Mammary epithelial cell (primary cell): ENCODE measurements at places on chromosomes 5 and 9. TPM values are rescaled to one million over a fixed set of nuclear protein-coding genes. Genes with fewer than 3 reads are reported as not detected.

Gene PCDHB14
- total RNA-seq, result 0.94 and 1.4 TPM in 2 replicates

Gene SCGB3A2
- total RNA-seq, result not detected in 2 replicates

Gene SOHLH1
- not detected for total RNA-seq

Gene ANKRD20A1
- total RNA-seq, result 0.82 TPM in 1 of 2 replicates, not detected in the other

Gene ZNF354B
- 14.3 and 15.0 TPM in 2 replicates for total RNA-seq

Gene CAPSL
- total RNA-seq, result not detected in 2 replicates

Gene ARL14EPL
- not detected for total RNA-seq

Gene FBLL1
- 1.1 TPM in 1 of 2 replicates, not detected in the other for total RNA-seq

Gene NR2F1
- 1.6 and 3.5 TPM in 2 replicates for total RNA-seq

Gene PCDHA9
- total RNA-seq, result 0.07 and 0.08 TPM in 2 replicates

Gene FANCG
- total RNA-seq, result 7.0 TPM

Gene RGS7BP
- total RNA-seq, result not detected

Gene EPB41L4A
- total RNA-seq, result 1.1 and 2.1 TPM in 2 replicates

Gene CEMIP2
- total RNA-seq, result 55.1 and 76.4 TPM in 2 replicates

Gene GPR21
- total RNA-seq, result 1.5 TPM

Gene FOXD4L3
- 0.33 TPM for total RNA-seq

Gene SHOC1
- under 0.01 TPM for total RNA-seq

Gene MEGF10
- 2.2 TPM for total RNA-seq

Gene TLR4
- 4.2 and 7.2 TPM in 2 replicates for total RNA-seq

Gene MLANA
- total RNA-seq, result not detected

Gene CDKN2B-AS1
- total RNA-seq, result 1.8 TPM

Gene ANKS6
- total RNA-seq, result 6.2 TPM

Gene GABRA6
- not detected for total RNA-seq

Gene CARD9
- total RNA-seq, result 0.47 and 0.69 TPM in 2 replicates

Gene LMAN2
- 201 TPM for total RNA-seq

Gene C5orf58
- total RNA-seq, result not detected

Gene UGT3A1
- not detected for total RNA-seq

Gene TAS2R1
- total RNA-seq, result not detected

Gene PCDHA12
- total RNA-seq, result 6.8 TPM

Gene SLC25A2
- total RNA-seq, result 0.17 TPM

Gene KIF4B
- not detected in 2 replicates for total RNA-seq

Gene CWC27
- total RNA-seq, result 12.5 TPM

Gene FNBP1
- 11.5 TPM for total RNA-seq
